ENCODE measurements at places on chromosomes 2 and 18.

- no peak for DNase-seq
These were observed 88.9 kb downstream of the PLEKHM3 start for GRCh38 chr2:207936380-207936779.

DNA sequence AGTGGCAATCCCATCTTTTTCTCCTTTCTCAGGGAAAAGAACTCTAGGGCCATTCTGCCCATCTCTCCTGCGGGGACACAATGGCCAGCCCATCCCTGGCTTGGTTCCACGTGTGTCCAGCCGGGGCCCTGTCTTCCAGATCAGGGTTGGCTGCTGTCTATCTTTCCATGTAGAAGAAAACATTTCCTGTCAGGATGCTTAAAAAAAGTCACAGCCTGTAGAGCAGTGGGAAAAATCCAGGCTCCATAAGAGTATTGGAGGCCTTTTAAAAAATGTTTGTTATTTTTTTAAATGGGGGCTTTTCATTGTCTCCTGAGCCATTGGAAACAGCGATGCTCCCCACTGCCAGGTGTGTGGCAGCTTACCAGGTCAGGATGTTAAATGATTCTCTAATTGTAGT, 105.6 kb downstream of the TGFA start:
- DNase-seq = no peak

DNA sequence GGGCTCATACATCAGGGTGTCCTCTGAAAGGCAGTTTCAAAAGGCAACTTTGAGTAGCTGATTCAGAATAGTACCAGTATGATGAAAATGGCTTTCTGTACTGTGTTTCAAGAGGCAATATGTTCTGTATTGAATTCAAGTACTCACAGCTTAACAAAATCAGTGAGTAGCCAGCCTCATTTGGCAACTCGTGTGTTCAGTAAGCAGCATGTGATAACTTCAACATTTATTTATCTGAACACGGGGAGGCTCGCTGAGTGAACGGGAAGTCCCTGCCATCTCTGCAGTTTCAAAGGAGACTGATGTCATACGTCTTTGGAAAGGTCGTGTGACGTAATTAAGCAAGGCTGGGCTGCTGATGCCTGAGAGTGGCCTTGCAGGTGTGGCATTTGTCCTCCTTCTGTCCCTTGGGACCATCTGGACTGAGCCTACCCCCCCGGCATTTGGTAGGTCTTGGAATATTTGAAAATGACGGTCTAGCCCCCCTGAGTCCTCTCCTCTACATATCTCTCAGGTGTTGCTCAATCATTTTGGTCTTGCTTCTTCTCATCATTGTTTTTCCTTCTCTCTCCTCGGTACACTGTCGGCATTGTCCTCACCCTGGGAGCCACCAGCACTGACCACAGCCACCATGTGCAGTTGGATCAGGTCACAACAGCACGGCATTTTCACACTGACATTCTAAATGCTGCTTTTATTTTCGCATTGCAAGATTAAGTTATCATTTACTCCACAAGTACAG, 62.8 kb downstream of the SMIM21 start:
- no peak for DNase-seq

DNA sequence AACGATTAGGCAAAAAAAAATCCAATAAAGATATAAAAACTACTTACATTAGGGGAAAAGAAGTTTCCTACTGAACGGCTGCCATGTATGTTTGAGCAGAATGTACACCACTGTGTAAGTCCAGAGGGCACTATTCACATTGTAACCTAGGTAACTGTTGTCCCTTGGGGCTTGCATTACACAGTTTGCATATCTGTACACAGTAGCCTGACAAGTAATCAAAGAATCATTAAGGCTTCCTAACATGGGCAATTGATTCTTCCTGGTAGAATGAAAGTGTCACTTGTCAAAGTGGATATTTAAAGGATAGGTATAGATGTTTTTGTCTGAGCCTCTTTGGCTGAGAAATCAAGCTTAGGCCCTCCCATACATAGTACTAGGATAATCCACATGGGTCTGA, 39.1 kb downstream of the PLEK start:
- DNase-seq = no peak

- DNase-seq = peak; percentile 40
These were observed 38.1 kb downstream of the SNED1 start for GRCh38 chr2:241036397-241036963.

GRCh38 chr2:27029051-27029450, 3.7 kb upstream of the TMEM214 start:
- DNase-seq = no peak

DNA sequence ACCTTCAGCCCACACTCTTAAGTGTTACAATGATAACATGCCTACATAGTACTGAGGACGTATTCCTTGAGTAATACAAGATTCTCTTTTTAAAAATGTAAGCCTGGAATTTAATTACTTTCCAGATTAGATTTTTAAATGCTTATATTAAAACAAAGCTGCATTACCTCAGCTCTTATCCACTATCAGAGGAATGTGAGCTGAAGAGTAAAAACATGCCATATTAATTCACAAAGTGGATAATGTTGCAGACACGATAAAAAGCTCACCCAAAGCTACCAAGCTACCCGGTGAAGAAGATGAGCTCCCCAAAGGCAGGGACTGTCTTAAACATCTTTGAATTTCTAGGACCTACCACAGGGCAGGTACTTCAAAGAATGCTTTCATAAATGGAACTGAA, 107.8 kb downstream of the NOL10 start:
- DNase-seq = no peak

DNA sequence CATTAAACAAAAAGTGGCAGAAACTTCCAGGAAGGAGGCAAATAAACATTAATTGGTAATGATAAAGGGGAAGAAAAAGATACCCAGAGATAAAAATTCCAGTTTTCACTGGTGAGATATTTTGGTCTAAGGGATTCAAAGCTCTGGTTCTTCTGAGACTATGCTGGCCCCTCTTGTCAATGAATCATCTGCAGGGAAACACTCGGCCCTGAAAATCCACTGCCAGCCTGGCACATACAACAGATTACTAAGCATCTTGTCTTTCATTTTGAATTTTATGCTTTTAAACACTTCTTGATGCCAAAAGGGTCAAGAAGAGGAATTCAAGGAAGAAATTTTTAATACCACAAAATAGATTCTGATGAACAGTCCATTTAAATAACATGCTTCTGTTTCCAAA, 1603.8 kb upstream of the ZEB2 start:
- DNase-seq = no peak

GRCh38 chr2:212904646-212905045, 246.8 kb downstream of the IKZF2 start:
- no peak for DNase-seq
